HFF-Myc (cell line): ENCODE measurements at places on chromosomes 2 and 18.
A peak's percentile ranks its signal among the peaks of the same experiment; 100 is the strongest.

DNA sequence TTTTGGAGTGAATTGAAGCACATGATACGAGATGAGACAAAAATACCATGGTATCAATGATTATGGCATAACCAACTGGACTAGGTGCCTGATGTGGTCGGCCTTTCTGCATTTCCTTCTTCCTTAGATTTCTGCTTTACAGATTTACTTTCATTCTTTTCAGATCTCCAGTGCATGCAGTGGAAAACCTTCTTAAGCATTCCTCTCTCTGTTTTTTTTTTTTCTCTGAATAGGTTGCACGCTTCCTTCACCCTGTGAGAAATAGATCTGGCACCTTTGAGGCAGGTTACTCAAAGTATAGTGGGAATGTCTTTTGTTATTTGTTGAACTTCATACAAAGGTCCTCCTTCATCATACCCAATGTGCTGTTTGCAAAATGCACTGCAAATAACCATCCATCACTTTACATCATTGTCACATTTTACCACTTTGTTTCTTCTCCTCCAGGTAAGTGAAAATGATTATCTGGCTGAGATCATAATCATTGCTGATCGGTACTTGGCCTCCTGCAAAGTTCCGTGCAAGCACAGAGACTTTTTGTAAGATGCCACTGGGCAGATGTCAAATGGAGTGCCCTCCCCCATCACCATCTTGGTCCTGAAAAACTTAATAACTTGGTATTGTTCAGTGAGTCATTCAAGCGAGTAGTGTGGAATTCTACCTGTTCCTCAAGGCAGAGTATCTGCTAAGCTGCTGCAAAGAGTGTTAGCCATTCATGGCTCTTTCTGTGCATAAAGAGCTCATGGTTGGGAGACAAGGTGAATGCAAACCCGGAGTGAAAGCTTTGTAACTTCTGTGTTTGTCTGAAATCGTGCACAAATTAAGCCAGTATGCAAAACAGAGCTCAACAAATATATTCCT lies 30.0 kb upstream of the KLHL14 start:
- no peak for DNase-seq

DNA sequence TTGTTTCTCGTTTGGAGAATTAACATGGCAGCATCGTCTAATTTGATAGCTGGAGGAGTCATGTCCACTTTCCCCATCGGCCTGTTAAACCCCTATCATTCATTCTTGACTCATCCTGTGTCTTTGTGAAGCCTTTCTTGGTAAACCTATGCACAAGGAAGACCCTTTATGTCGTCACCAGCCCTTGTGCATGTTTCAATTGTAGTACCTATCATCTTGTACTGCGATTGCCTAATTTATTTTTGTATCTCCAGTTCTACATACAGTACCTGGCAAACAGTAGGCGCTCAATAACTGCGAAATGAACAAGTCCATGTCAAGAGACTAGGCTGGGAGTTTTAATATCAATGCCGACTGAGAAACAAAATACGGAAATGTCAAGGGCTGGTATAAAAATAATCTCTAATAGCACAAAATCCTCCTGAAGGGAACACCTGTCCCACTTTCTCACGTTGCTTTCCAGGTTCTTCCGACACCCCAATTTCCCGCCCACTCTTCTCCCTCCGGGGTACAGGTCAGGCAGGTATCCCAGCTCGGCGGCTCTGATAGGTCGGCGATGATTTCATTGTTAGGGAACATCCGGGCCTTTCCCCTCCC lies 1.3 kb upstream of the PPM1B start:
- DNase-seq: no peak

- no peak for DNase-seq
These were observed 120.1 kb downstream of the CYP26B1 start for GRCh38 chr2:72027426-72028161.

- DNase-seq: no peak
These were observed 142.6 kb downstream of the CCDC85A start for GRCh38 chr2:56326346-56326741.

GRCh38 chr2:132477962-132478361 lies 61.4 kb downstream of the GPR39 start:
- peak; percentile 42 for DNase-seq

DNA sequence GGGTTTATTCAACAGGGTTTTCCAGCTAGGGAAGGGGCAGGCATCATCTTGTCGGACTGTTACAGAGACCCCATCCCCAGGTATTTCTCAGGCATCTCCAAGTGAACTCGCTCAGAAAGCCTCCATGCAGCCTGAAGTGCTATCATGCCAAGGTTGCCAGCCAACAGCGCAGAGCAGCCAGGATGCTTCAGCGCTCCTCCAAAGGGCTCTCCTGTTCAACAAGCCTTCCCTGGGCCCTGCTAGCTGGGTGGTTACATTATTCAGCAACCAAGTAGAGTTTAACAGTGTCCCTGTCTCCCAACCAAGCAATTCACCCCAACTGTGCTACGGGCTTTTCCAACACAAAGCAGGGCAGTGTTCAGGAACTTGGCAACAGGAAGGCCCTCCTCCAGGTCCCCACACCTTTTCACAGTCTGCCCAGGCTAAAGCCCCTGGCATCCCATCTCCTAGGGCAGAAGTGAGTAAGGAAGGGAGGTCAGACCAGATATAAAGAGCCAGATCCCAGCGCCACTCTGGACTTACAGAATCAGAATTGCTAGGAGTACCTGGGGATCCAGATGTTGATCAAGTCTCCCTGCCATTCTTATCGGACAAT lies 52.9 kb downstream of the ZBTB7C start:
- DNase-seq: no peak

GRCh38 chr2:12716032-12716281 lies 779 bp upstream of the TRIB2 start:
- DNase-seq: no peak

DNA sequence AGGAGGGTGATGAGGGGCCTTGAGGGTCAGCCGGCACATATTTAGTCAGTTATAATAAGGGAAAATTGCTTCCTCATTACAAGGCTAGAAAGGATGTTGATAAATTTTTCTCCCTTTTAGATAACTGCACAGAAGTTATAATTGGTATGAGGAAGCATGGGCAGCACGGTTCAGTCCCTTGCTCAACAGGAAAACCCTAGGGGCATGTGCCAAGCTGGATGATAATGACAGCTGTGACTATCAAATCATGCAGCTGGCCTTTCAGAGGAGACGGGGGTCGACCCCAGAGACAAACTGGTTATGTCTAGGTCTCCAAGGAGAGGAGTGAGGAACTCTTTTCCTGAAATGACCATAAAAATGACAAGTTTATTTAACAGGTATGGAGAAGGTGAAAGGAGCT lies 448.1 kb upstream of the VRK2 start:
- no peak for DNase-seq

DNA sequence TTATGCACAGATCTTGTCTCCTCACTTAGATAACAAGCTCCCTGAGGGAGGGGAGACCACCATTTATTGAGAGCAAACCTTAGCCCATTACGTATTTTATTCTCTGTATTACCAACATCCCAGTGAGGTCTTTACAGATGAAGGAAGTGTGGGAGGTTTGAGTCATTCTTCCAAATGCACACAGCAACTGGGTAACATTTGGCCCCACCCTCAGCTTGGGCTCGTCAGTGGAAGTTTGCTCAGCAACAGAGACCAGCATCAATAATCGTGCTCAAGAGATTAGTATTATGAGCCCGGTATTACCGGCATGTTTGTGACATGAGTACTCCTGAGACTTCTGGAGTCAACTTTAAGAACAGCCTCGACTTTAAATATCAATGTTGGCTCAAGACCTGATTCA lies 168.6 kb downstream of the ETAA1 start:
- peak; percentile 38 for DNase-seq

- no peak for DNase-seq
These were observed 410.7 kb upstream of the TNP1 start for GRCh38 chr2:217270485-217271121.

GRCh38 chr18:76472829-76473228 lies 22.2 kb downstream of the ZNF516 start:
- no peak for DNase-seq

DNA sequence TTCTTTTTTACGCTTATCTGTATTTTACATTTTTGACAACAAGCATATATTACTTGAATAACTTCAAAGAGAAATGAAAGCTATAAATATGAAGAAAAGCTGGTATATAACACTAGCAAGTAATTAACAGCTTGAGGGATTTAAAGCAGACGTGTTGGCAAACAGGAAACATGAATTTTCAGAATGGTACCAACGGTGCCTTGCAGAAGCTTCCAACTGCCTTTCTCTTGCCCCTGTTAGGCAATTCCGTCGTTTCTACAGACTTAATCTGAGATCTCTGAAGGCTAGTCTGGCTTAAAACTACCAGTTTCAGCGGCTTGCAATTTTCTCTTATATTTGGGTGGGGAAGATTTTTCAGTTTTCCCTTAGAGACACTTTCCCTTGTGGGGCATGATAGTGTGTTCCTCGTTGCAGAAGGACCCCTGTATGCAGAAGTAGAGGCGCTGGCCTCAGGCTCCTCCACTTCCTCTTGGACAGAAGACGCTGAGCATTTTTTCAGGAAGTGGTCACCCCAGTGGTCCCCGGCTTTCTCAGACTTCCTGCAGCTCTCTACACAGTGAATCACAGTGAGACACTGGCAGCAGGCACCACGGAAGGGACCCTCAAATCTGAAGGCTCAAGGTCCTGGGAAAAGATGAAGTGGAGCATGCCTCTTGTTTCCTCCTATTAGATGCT lies 56.2 kb upstream of the SLC16A14 start:
- no peak for DNase-seq

GRCh38 chr18:27017901-27018500 lies 152.5 kb upstream of the AQP4 start:
- no peak for DNase-seq

DNA sequence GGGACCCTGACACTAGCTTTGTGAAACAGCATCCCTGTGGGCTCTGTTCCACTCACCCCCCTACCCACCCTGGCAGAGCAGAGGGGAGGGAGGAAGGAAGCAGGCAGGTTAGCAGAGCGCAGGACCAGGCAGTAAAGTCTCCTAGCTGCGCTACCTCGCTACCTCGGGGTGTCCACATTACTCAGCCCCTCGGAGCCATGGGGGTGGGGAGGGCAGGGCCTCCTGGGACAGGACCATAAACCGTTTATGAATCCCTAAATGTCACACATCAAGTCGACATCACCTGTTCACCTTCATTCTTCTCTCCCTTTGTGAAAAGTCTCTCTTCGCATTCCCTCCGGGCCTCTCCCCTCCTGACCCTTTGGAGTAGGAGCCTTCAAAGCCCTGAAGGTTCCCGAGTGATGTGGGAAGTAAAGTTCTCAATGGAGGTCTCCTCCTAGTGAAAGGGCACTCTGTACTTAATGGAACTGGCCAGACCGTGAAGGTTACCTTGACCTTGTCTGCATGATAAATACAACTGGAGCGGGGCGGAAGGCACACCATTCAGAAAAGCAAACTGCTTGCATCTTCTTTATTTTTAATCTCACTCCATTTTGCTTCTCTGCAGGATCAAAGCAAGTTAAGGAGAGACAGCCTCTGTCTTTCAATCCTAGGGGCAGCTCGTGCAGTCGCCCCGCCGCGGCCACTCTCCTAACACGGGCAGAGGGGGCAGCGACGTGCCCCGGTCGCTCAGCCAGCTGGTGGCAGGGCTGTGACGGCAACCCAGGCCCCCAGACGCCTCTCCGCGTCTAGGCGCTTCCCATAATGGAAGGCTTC lies 23.7 kb upstream of the SMAD7 start:
- no peak for DNase-seq

GRCh38 chr2:240509667-240510512 lies 47.9 kb downstream of the ANKMY1 start:
- DNase-seq: no peak

DNA sequence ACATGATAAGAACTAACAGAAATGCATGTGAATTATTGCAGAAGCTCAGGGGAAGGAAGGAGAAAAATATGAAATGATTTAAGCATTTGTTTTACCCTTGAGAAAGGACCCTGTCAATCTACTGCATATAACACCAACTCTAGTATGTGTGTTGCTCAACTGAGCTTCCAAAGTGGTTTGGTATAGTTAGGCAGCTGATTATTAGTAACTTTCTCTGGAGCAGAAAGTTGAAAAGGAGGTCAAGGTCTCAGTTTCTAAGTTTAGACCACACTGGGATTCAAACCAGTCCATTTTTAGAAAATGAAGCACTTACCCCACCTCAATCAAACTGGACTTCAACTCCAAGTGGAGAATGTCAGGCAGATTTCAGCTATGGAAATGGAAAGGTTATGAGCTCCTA lies 123.3 kb upstream of the CDC42EP3 start:
- no peak for DNase-seq

DNA sequence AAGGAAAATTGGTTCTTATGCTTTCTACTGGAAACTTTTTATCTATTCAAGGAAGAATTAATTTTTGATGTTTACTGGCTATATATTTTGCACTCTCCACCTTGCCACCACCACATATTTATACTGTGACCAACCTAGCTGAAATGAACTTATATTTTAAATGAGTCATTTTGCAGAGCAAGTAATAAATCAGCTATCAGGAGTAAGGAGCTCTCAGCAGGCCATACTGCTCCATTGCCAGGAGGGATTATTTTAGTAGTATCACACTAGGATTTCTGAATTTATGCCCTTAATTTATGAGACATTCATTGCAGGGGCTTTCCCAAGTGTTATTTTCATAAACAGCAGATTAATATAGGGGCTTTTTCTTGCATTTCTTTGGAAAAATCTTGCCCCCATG lies 125.8 kb upstream of the CYP1B1 start:
- no peak for DNase-seq

- DNase-seq: no peak
These were observed 322.3 kb upstream of the VWC2L start for GRCh38 chr2:214088536-214088935.

- DNase-seq: peak; percentile 16
These were observed 148.6 kb downstream of the MAIP1 start for GRCh38 chr2:200104015-200104414.

DNA sequence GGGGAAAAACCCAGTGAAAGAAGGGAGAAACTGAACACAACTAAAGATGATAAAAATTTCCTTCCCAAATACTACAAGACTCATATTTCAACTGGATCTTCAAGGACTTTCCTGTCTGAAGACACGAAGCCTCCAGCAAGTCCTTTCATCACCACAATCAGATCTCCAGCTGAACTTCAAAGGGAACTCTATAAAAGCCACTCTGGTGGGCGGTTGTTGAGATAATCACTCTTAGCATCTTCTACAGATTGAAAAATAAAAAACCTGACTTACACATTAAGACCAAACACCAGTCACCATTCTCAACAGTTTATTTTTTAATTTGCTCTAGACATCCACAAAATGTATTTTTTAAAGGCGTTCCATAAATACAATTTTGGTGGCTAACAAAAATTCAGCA lies 4.4 kb downstream of the REV1 start:
- DNase-seq: no peak

- DNase-seq: no peak
These were observed 9.0 kb downstream of the FOXI3 start for GRCh38 chr2:88443353-88443938.

- DNase-seq: no peak
These were observed 339.8 kb upstream of the EPHA4 start for GRCh38 chr2:221911890-221912289.

GRCh38 chr2:201157694-201158093 lies 25.2 kb upstream of the CASP10 start:
- no peak for DNase-seq

GRCh38 chr2:233980955-233981561 lies 63.9 kb downstream of the TRPM8 start:
- no peak for DNase-seq
